Small intestine (tissue), 16 donors: ENCODE measurements at places on chromosomes 13 and 19.

GRCh38 chr19:11033763-11034162 is 55.5 kb upstream of the LDLR start:
- DNase-seq = no peak
- H3K4me1 ChIP-seq = no peaks in the 10 kb centered on the region
- H3K27ac ChIP-seq = no peak overlapping the region
- no peaks in the 10 kb centered on the region for H3K27me3 ChIP-seq

DNA sequence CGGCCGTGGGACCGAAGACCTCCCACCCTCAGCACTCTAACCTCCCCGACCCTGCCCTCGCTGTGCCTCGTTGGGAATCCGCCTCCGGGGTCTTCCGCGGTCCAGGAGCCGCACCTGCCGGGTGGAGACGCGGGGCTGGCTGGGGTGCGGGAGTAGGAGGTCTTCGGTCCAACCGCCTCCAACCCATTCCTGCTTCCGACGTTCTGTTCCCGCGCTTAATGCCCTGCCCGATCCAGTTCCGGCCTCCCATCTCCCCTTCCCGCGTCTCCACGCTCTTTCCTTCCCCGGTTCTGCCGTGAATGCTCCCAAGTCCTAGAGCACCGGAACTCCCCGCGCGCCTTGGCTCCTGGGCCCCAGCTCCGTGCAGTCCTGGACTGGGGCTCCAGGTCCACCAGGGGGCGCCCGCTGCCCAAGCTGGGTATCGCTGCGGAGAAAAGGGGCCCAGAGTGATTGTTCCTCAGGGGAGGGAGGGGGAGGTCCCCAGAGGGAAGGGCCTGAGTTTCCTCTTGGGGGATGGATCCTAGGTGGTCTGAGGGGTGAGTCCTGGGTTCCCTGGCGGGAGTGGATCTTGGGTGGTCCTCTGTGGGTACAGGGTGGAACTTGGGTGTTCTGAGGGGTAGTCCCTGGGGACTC is 14.1 kb upstream of the TNFSF9 start:
- peak; percentile 84 for DNase-seq
- no peaks in the 10 kb centered on the region for H3K36me3 ChIP-seq
- peak overlapping the region; percentile 52 for H3K4me3 ChIP-seq

DNA sequence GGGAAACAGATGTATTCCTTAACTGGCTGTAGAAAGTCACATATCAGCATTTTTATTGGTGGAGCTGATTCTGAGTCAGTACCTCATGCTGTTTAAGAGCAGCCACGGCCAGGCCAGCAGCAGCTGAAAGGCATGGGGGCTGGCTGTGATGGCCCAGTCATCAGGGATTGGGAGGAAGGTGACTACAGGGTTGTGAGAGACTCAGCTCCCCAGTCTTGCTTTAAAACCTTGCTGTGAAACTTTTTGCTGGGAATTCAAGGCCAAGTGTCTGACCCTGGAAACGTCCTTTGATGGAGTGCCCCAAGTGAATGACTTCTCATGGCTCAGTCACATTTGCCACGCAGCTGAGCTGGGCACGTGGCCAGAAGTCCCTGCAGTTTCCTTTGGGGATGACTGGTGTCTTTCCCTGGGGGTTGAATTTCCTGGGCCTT is 39.1 kb upstream of the RNF113B start:
- peaks cover 32% of the 10 kb centered on the region for H3K36me3 ChIP-seq
- H3K4me1 ChIP-seq = peaks cover 2% of the 10 kb centered on the region
- peak overlapping the region; percentile 44 for H3K27ac ChIP-seq
- H3K27me3 ChIP-seq = no peaks in the 10 kb centered on the region

DNA sequence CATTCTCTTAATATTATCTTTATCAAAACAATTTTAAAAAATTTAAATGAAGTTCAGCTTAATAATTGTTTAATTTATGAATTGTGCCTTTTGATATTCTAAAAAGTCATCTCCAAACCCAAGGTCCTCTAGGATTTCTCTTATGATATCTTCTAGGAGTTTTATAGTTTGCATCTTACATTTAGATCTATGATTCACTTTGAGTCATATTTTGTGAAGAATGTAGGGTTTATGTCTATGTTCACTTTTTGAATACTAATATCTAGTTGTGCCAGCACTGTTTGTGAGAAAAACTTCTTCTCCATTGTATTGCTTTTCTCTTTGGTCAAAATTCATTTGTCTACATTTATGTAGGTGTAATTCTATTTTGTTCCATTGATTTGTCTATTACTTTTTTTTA is 1068.4 kb upstream of the SPRY2 start:
- no peaks in the 10 kb centered on the region for H3K27me3 ChIP-seq
- H3K4me1 ChIP-seq = no peaks in the 10 kb centered on the region
- DNase-seq = no peak
- no peaks in the 10 kb centered on the region for H3K36me3 ChIP-seq
- no peak overlapping the region for H3K4me3 ChIP-seq

- no peaks in the 10 kb centered on the region for H3K36me3 ChIP-seq
- no peaks in the 10 kb centered on the region for H3K27me3 ChIP-seq
- no peak overlapping the region for H3K27ac ChIP-seq
Measured at GRCh38 chr13:59674616-59675015, 489.1 kb downstream of the DIAPH3 start.

- no peaks in the 10 kb centered on the region for H3K36me3 ChIP-seq
- H3K4me3 ChIP-seq = no peak overlapping the region
- no peaks in the 10 kb centered on the region for H3K27me3 ChIP-seq
- no peak for DNase-seq
- H3K4me1 ChIP-seq = no peaks in the 10 kb centered on the region
Measured at GRCh38 chr19:5246554-5247155, 94.0 kb downstream of the PTPRS start.

DNA sequence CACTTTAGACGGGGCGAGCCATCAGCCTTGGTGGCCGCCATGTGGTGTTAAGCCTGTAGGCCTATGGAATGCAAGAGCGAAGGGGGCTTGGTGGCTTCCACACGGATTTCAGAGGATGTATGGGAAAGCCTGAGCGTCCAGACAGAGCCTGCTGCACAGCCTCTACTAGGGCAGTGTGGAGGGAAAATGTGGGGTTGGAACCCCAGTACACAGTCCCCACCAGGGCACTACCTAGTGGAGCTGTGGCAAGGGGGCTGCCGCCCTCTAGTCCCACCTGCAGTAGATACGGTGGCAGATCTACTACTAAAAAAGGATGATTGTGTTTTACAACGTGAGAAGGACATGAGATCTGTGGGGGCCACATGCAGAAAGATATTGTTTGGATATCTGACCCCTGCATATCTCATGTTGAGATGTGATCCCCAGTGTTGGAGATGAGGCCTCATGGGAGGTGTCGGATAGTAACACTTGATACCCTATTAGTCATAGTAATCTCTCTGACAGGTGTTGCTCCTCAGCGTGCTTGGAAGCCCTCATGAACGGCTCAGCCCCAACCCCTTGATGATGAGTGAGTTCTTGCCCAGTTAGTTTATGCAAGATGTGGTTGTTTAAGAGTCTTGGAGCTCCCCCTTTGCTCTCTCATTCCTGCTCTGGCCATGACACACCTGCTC is 45.6 kb downstream of the LHFPL6 start:
- no peaks in the 10 kb centered on the region for H3K4me1 ChIP-seq
- H3K27me3 ChIP-seq = no peaks in the 10 kb centered on the region
- no peaks in the 10 kb centered on the region for H3K36me3 ChIP-seq
- H3K27ac ChIP-seq = no peak overlapping the region

DNA sequence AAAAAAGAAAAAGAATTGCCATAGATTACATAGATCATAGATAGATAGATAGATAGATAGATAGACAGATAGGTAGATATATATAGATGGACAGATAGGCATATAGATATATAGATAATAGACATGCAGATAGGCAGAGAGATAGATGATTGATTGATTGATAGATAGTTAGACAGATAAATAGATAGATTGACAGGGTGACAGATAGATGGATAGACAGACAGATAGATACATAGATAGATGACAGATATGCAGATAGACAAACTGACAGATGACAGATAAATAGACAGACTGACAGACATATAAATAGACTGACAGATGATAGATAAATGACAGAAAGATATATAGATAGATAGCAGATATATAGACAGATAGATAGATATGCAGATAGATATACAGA is 474.0 kb downstream of the IRS2 start:
- H3K36me3 ChIP-seq = no peaks in the 10 kb centered on the region
- no peaks in the 10 kb centered on the region for H3K4me1 ChIP-seq
- H3K27me3 ChIP-seq = no peaks in the 10 kb centered on the region
- H3K4me3 ChIP-seq = no peak overlapping the region
- H3K27ac ChIP-seq = no peak overlapping the region

DNA sequence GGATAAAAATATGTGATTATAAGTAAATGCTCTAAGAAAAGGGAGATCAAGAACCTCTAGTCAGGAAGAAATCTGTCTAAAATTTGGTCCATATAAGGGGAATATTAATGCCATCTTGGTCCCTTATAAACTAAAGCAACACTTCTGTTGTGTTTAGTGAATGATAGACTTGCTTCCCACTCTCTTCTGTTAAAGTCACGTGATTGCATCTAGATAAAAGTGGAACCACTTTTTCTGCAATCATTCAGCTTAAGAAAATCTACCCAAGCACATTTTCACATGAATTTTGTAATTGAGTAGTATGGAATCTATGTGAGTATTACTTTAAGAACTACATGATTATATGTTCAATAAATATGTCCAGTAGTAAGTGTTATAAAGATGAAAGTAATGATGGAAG is 782.9 kb upstream of the MIR17HG start:
- H3K27ac ChIP-seq = no peak overlapping the region
- no peak overlapping the region for H3K4me3 ChIP-seq
- H3K36me3 ChIP-seq = no peaks in the 10 kb centered on the region
- DNase-seq = no peak
- no peaks in the 10 kb centered on the region for H3K4me1 ChIP-seq

GRCh38 chr19:1066748-1067340 is at the start of gene ARHGAP45:
TSS of gene ARHGAP45 (plus strand) at chr19:1067167. CDS start at chr19:1067406, 239 bp downstream.
- H3K27me3 ChIP-seq = peaks cover 5% of the 10 kb centered on the region
- H3K4me3 ChIP-seq = peak within 1 kb of the TSS; percentile 38
- H3K27ac ChIP-seq = peak within 1 kb of the TSS; percentile 66
- DNase-seq = peak; percentile 51

DNA sequence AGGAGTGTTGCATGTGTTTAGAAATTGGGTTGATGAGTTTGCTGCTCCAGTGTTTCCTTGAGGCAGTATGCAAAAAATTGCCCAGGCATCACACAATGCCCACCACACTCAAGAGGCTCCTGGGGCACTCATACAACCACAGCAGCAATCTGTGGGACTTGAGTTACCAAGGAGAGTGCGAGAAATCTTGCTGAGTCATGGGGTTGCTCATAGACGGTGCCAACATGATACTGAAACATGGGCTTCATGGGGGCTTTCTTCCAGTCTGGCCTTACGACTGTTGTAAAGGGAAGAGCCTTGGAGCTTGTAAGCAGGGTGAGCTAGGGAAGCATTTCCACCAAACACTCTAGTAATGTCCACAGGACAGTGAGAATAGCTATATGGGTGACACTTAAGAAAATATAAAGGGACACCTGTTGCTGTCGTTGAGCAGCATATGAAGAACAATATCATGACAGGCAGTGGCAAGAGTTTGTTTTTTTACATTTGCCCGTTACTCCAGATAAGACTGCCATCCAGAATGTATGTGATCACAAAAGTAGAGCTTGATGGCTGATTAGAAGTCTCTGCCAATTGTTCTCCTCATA is 1237.4 kb downstream of the UQCRFS1 start:
- H3K4me3 ChIP-seq = no peak overlapping the region
- H3K4me1 ChIP-seq = no peaks in the 10 kb centered on the region
- no peak overlapping the region for H3K27ac ChIP-seq
- H3K36me3 ChIP-seq = no peaks in the 10 kb centered on the region
- H3K27me3 ChIP-seq = no peaks in the 10 kb centered on the region

GRCh38 chr13:44576351-44577235 is 463 bp upstream of the TSC22D1 start:
- H3K27me3 ChIP-seq = no peaks in the 10 kb centered on the region
- peak overlapping the region; percentile 89 for H3K4me3 ChIP-seq
- peak overlapping the region; percentile 93 for H3K27ac ChIP-seq
